Astrocyte of the hippocampus (primary cell): ENCODE measurements at places on chromosomes 6 and 20.
A peak's percentile ranks its signal among the peaks of the same experiment; 100 is the strongest.

GRCh38 chr6:106381881-106382280, 21.4 kb downstream of the CRYBG1 start:
- DNase-seq = no peak

DNA sequence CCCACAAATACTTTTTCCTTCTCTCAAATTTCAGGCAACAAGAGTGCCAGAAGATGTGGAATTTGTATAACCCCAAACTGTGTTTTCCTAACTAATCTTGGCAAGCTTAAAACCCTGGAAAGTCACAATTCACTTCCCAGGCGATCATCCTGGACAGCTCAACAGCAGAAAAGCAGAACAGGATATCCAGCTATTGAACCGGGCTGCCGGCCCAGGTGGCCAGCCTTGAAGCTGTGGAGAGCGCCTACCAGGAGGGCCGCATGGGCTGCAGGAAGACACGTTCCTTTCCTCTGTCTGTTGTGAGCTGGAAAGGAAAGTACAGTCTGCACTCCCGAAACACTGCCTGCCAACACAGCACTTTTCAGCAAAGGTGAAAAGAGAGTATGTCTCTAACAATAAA, 719.7 kb upstream of the MARCKS start:
- DNase-seq = peak; percentile 55

DNA sequence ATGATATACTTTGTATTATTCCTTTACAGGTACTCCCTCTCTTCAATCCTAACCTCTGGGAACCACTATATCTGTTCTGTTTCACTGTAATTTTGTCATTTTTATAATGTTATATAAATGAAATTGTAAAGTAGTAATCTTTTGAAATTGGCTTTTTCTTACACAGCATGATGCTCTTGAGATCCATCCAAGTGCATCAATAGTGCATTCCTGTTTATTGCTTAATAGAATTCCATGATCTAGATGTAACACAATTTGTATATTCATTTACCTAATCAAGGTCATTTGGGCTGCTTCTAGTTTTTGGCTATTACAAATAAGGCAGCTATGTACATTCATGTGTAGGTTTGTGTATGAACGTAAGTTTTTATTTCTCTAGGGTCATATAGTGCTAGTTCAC, 174.6 kb downstream of the KHDC1L start:
- no peak for DNase-seq

- peak; percentile 49 for DNase-seq
Observed at GRCh38 chr6:68427630-68428029, 207.5 kb upstream of the ADGRB3 start.

DNA sequence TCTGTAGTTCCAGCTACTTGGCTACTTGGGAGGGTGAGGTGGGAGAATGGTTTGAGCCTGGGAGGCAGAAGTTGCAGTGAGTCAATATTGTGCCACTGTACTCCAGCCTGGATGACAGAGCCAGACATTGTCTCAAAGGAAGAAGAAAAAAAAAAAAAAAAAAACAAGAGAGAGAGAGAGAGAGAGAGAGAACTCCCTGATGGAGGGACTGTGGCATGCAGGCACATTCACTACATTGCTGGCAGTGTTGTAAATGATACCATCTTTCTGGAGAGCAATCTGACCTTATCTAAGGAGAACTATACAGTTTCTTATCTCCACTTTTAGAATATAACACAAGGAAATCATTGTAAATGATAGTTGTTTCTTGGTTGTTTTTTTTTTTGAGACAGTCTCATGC, 85.1 kb downstream of the MDN1 start:
- DNase-seq = peak; percentile 34

DNA sequence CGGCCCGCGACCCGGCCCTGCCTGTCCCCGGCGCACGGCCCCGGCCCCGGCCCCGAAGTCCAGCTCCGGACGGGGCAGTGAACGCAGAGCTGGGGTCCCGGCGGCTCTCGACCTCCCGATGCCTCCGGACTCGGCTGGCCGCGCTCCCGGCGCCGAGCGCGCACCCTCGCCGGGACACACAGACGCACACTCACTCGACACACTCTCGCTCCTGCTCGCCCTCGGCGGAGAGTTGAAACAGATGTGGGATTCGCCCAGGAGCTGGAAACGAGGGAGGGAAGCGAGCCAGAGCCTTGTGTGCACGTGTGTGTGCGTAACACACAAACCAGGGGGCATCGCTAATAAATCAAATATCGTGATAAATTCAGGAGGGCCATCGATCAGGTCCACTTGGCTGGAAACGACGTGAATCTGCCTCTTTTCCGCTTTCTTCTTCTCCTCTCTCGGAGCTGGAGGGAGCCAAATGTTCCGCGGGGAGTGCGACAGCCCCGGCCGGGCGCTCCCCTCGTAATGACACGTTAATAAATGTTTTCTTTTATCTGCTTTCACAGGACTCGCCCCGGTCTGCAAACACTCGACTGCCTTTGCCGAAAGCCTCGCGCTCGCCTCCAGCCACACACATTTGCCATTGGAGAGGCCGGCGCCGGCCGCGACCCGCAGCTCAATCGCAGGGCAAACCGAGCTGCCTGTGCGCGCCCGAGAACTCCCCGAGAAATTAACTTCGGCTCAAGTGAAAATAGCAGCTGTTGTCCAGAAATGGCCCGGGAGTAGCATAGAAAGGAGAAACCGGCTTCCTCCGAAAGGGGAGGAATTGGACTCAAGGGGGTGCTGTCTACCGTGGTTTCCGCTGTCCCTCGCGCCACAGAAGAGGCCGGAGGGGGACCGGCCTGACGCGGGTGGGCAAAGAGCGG, 828 bp upstream of the SULF2 start:
- peak; percentile 94 for DNase-seq

DNA sequence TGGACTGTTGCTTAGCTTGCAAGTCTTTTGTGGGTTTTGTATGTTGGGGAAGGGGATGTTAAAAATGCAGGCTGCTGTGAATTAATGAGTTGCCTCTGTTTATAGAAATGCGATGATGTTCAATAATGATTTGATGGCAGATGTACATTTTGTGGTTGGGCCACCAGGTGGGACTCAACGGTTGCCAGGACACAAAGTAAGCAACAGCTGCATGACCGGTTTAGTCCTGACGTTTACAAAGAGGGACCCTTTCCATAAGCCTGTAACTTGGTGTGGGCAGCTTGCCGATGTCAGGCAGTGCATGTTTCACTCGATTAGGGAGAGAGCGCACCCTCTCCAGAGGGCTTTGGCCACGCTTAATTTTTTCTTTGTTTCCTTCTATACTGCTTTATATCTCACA, 1.3 kb downstream of the BTBD3 start:
- peak; percentile 28 for DNase-seq

- DNase-seq = no peak
Observed at GRCh38 chr20:46582648-46583047, 32.2 kb upstream of the OCSTAMP start.

DNA sequence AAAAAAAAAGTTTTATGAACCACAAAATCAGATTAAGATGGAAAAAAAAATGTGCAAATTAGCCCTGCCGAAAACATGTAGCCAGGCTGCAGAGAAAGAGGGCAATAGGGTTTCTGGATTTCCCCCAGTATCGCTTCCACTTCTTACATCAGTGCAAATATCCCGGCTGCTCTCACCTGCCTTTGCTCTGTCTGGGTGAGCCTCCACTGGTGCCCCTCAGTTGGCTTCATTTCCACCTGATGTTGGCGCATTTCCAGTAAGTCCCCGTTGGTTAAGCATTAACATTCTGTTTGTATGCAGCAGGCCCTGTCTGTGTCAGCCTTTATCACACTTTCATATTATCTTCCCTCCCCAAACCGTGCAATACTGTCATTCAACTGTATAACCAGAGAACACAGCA, 215.1 kb downstream of the CBLN4 start:
- DNase-seq = no peak

- no peak for DNase-seq
Observed at GRCh38 chr20:36304786-36305495, 1.2 kb upstream of the DLGAP4 start.

GRCh38 chr6:29071831-29072723, 15.0 kb downstream of the OR2B3 start:
- peak; percentile 11 for DNase-seq
